ENCODE measurements at places on chromosomes 16 and 17.

GRCh38 chr17:80111702-80112470 is 10.5 kb downstream of the GAA start:
- H3K36me3 ChIP-seq, result no peaks in the 10 kb centered on the region
- no peaks in the 10 kb centered on the region for H3K27me3 ChIP-seq
- no peak for DNase-seq
- no peak overlapping the region for H3K4me3 ChIP-seq

DNA sequence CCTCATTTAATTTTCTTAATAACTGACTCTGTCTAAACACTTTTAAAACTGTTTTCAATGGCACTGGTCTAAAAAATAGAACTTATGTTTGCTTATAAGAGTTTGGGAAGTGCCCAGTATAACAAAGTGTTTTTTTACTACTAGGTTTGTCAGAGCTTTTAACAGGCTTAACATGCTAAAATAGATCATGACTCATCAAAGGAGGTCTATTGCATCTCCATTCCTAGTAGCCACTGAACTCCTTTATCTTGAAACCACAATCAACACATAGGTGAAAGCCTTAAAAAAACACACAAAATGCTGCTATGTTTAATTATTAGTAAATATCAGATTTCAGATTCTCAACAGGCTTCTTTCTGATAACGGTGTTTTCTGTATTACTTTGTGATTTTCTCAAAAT is 196.4 kb upstream of the KIF2B start:
- DNase-seq, result no peak
- no peaks in the 10 kb centered on the region for H3K36me3 ChIP-seq
- no peaks in the 10 kb centered on the region for H3K4me1 ChIP-seq
- H3K27ac ChIP-seq, result no peak overlapping the region

GRCh38 chr16:28280881-28281836 is 11.2 kb upstream of the SBK1 start:
- H3K27me3 ChIP-seq, result peaks cover 3% of the 10 kb centered on the region
- H3K4me3 ChIP-seq, result no peak overlapping the region
- H3K36me3 ChIP-seq, result no peaks in the 10 kb centered on the region
- H3K4me1 ChIP-seq, result peaks cover 6% of the 10 kb centered on the region
- DNase-seq, result no peak

DNA sequence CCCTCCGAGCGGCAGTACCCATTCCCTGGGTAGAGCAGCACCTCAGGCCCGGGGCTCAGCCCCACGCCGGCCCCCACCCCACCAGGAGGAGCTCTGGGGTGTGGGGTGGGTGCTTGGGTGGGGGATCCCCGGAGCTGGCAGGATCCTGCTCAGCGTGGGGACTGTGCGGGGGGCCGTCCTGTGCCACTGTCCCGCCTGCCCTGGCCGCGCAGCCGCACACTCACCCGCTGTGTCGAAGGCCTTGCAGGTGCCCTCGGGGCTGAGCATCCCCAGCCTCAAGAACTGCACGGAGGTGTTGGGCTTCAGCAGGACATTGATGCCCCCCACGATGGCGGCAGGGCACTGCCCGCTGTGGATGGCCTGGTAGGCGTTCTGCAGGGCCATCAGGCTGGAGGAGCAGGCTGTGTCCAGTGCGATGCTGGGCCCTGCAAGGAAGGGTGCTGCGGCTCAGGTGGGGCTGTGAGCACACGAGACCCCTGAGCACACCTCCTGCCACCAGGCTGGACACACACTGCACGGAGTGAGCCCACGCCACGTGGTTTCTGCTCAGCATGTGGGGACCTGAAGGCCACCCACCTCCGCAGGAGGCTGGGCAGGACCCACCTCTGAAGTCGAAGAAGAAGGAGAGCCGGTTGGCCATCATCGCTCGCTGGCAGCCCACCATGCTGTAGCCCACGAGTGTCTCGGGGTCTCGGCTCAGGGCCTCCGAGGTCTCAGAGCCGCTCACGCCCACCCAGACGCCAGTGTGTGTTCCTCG is 4.9 kb downstream of the FASN start:
- no peak overlapping the region for H3K4me3 ChIP-seq
- no peak overlapping the region for H3K27ac ChIP-seq
- H3K27me3 ChIP-seq, result no peaks in the 10 kb centered on the region
- peaks cover 81% of the 10 kb centered on the region for H3K36me3 ChIP-seq
- no peak for DNase-seq

GRCh38 chr16:14133907-14134306 is 62.8 kb downstream of the MRTFB start:
- H3K36me3 ChIP-seq, result no peaks in the 10 kb centered on the region
- no peak overlapping the region for H3K27ac ChIP-seq
- DNase-seq, result no peak
- H3K4me1 ChIP-seq, result no peaks in the 10 kb centered on the region
- H3K27me3 ChIP-seq, result no peaks in the 10 kb centered on the region
